ENCODE measurements at places on chromosomes 4 and X. TPM values are rescaled to one million over a fixed set of nuclear protein-coding genes. Genes with fewer than 3 reads are reported as not detected.

- H3K4me3 ChIP-seq, result no peak overlapping the region
Measured at GRCh38 chr4:147110473-147111367, 165.1 kb upstream of the TTC29 start.

Gene SPANXB1
- not detected for total RNA-seq

Gene STAP1
- total RNA-seq, result not detected

Gene JADE1
- 9.1 TPM for total RNA-seq

GRCh38 chrX:11629593-11630211 lies 36.0 kb downstream of the ARHGAP6 start:
- H3K36me3 ChIP-seq, result no peaks in the 10 kb centered on the region
- H3K4me1 ChIP-seq, result no peaks in the 10 kb centered on the region
- H3K4me3 ChIP-seq, result no peak overlapping the region
- no peak for DNase-seq
- H3K27me3 ChIP-seq, result no peaks in the 10 kb centered on the region

GRCh38 chr4:12286351-12286750 lies 857.7 kb upstream of the HS3ST1 start:
- H3K27ac ChIP-seq, result no peak overlapping the region
- H3K4me1 ChIP-seq, result no peaks in the 10 kb centered on the region
- H3K36me3 ChIP-seq, result no peaks in the 10 kb centered on the region
- no peak overlapping the region for H3K4me3 ChIP-seq
- H3K27me3 ChIP-seq, result no peaks in the 10 kb centered on the region

Gene NDUFC1
- total RNA-seq, result 19.4 TPM

- H3K36me3 ChIP-seq, result no peaks in the 10 kb centered on the region
- H3K27me3 ChIP-seq, result no peaks in the 10 kb centered on the region
Measured at GRCh38 chr4:71907782-71908181, 123.9 kb upstream of the GC start.

DNA sequence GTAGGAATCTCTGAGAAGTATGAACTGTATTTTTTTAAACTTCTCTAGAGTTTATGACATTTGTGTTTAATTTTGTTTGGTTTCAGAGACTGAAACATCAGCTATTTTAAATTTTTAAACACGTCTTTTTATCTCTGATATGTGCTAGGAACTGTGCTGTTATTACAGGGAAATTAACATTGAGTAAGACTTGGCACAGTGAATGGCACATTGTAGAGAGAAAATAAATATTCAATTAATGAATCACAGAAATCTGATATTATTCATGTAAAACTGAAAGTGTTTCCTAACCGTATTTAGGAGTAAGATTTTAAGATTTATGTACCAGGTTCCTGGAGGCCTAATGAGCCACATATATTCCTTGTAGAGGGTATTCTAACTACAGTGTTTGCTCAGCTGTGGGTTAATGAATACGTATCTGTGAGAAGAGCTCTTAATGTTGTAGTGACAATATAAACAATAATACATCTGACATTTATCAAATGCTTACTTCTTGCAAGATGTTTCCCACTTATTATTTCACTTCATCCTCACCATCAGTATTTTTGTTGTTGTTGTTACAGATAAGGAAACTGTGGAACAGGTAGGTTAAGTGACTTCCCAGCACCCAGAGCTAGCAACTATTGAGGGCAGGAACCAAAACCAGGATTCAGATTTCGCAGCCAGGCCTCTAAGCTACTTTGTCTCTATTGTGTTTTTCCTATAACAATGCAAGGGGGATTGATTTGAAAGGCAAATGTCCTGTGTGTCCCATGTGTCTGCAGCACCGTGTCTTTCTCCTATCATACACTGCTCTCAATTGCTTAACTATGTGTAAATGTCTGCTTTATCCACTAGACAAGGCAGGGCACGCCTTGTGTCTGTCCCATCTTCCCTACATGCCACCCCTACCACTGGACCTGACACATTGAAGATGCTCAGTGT lies 121.1 kb upstream of the FAM9C start:
- H3K36me3 ChIP-seq, result no peaks in the 10 kb centered on the region
- H3K27me3 ChIP-seq, result no peaks in the 10 kb centered on the region
- no peak overlapping the region for H3K4me3 ChIP-seq
- H3K27ac ChIP-seq, result no peak overlapping the region

Gene SMR3B
- total RNA-seq, result not detected

DNA sequence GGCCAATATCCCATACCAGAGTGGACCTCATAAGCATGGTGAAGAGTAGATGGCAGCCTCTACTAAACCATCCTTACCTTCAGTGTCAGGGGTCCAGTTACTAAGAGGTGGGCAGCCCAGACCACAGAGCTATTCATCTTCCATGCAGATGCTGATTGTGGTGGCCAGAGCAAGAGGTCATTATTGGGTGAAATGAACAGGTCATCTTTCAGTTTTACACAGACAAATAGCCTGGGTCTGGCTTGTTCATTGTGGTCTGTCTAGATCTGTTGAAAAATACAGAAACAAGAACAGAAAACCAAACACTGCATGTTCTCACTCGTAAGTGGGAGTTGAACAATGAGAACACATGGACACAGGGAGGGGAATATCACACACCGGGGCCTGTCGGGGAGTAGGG lies 71.3 kb downstream of the PAK3 start:
- no peak overlapping the region for H3K4me3 ChIP-seq
- H3K36me3 ChIP-seq, result no peaks in the 10 kb centered on the region
- no peaks in the 10 kb centered on the region for H3K4me1 ChIP-seq
- DNase-seq, result no peak
- H3K27ac ChIP-seq, result no peak overlapping the region
- no peaks in the 10 kb centered on the region for H3K27me3 ChIP-seq

- H3K4me3 ChIP-seq, result no peak overlapping the region
- H3K36me3 ChIP-seq, result no peaks in the 10 kb centered on the region
- H3K27ac ChIP-seq, result no peak overlapping the region
- DNase-seq, result no peak
- no peaks in the 10 kb centered on the region for H3K4me1 ChIP-seq
Measured at GRCh38 chrX:24858004-24858746, 157.6 kb downstream of the ARX start.

GRCh38 chrX:40440866-40441265 lies 139.9 kb upstream of the ATP6AP2 start:
- H3K27ac ChIP-seq, result no peak overlapping the region
- H3K4me3 ChIP-seq, result no peak overlapping the region
- H3K4me1 ChIP-seq, result peaks cover 1% of the 10 kb centered on the region
- H3K27me3 ChIP-seq, result peaks cover 3% of the 10 kb centered on the region

Gene BANK1
- not detected for total RNA-seq

DNA sequence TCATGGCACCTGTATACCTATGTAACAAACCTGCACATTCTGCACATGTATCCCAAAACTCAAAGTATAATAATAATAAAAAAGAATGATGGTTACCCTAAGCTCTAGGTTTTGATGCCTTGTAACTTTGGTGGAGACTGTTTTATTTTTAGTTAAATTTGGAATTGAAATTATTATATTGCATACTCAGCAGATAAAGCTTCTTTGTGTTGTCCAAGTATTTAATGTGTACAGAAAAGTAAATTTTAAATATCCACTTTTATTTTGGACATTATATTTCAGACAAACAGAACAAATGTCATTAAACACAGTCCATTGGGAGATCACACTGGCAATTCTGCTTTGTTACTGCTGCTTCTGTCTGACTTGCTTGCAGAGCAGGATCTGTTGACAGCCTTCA lies 684.5 kb upstream of the CT83 start:
- no peaks in the 10 kb centered on the region for H3K4me1 ChIP-seq
- no peak for DNase-seq
- H3K27ac ChIP-seq, result no peak overlapping the region
- no peaks in the 10 kb centered on the region for H3K27me3 ChIP-seq
- no peaks in the 10 kb centered on the region for H3K36me3 ChIP-seq
- H3K4me3 ChIP-seq, result no peak overlapping the region

Gene MAGEA11
- not detected for total RNA-seq

Gene C4orf51
- not detected for total RNA-seq

DNA sequence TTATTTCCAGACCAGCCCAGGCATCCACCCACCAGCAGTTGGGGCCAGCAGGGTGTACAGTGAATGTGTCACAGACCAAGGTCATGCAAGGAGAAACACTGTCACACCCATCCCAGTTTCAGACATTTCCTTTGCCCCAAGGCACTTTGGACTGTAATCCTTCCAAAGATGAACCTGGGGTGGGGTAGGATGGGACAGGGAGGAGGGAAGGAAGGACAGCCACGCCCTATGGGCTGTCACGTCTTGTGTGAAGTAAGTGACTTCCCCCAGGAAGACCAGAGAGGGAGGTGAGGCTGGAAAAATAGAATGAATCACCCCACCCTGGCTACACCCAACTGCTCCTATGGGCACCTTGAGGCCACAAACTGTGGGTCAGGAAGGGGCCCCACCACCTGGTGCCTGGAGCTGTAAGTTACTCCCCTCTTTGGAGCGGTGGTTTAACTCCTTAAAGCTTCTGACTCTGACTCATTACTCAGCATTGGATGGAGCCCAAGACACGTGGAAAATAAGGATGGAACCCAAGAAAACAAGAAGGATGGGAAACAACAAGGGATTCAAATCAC lies 349.9 kb upstream of the KLF3 start:
- peaks cover 5% of the 10 kb centered on the region for H3K36me3 ChIP-seq
- peaks cover 2% of the 10 kb centered on the region for H3K27me3 ChIP-seq
- no peak for DNase-seq
- H3K4me3 ChIP-seq, result no peak overlapping the region
- peaks cover 3% of the 10 kb centered on the region for H3K4me1 ChIP-seq
- no peak overlapping the region for H3K27ac ChIP-seq
